Testis (tissue), 5 donors: ENCODE measurements at places on chromosomes 1 and 21. TPM values are rescaled to one million over a fixed set of nuclear protein-coding genes. Genes with fewer than 3 reads are reported as not detected.

- H3K4me3 ChIP-seq, result no peak overlapping the region
- H3K27ac ChIP-seq, result no peak overlapping the region
- H3K27me3 ChIP-seq, result no peaks in the 10 kb centered on the region
- H3K4me1 ChIP-seq, result peaks cover 28% of the 10 kb centered on the region
- no peaks in the 10 kb centered on the region for H3K36me3 ChIP-seq
- no peak for DNase-seq
Measured at GRCh38 chr1:19401535-19401889, 83.8 kb downstream of the CAPZB start.

The ANGPTL3 gene
- total RNA-seq, result not detected

- no peak for DNase-seq
- H3K27me3 ChIP-seq, result no peaks in the 10 kb centered on the region
- H3K4me3 ChIP-seq, result no peak overlapping the region
- no peaks in the 10 kb centered on the region for H3K4me1 ChIP-seq
- H3K27ac ChIP-seq, result no peak overlapping the region
Measured at GRCh38 chr1:174957829-174958228, 41.9 kb upstream of the CACYBP start.

GRCh38 chr1:83692524-83693381 is 306.2 kb downstream of the TTLL7 start:
- no peak overlapping the region for H3K4me3 ChIP-seq
- H3K27me3 ChIP-seq, result no peaks in the 10 kb centered on the region
- H3K4me1 ChIP-seq, result no peaks in the 10 kb centered on the region
- no peaks in the 10 kb centered on the region for H3K36me3 ChIP-seq

The C2CD2 gene
- 13.2 TPM for total RNA-seq

- no peak for DNase-seq
- H3K36me3 ChIP-seq, result no peaks in the 10 kb centered on the region
- no peak overlapping the region for H3K4me3 ChIP-seq
- H3K27me3 ChIP-seq, result no peaks in the 10 kb centered on the region
Measured at GRCh38 chr1:209486861-209487593, 96.5 kb upstream of the CAMK1G start.

- H3K4me1 ChIP-seq, result no peaks in the 10 kb centered on the region
- no peak overlapping the region for H3K27ac ChIP-seq
- no peak for DNase-seq
- no peaks in the 10 kb centered on the region for H3K27me3 ChIP-seq
- no peaks in the 10 kb centered on the region for H3K36me3 ChIP-seq
Measured at GRCh38 chr1:7109901-7110300, 324.6 kb downstream of the CAMTA1 start.

The FCRL4 gene
- 0.08 TPM for total RNA-seq

GRCh38 chr21:43703035-43703880 is 15.7 kb upstream of the PDXK start:
- H3K27ac ChIP-seq, result no peak overlapping the region
- H3K4me3 ChIP-seq, result no peak overlapping the region
- H3K27me3 ChIP-seq, result no peaks in the 10 kb centered on the region
- H3K4me1 ChIP-seq, result peaks cover 18% of the 10 kb centered on the region
- peak; percentile 79 for DNase-seq

- H3K27me3 ChIP-seq, result no peaks in the 10 kb centered on the region
- H3K36me3 ChIP-seq, result no peaks in the 10 kb centered on the region
Measured at GRCh38 chr1:39288735-39289465, 84.4 kb downstream of the MACF1 start.

The SLC9C2 gene
- total RNA-seq, result 15.9 TPM

GRCh38 chr21:44427241-44428120 is 27.8 kb upstream of the LRRC3 start:
- H3K27me3 ChIP-seq, result no peaks in the 10 kb centered on the region
- no peaks in the 10 kb centered on the region for H3K4me1 ChIP-seq
- DNase-seq, result no peak

The DAB1 gene
- 0.79 TPM for total RNA-seq

DNA sequence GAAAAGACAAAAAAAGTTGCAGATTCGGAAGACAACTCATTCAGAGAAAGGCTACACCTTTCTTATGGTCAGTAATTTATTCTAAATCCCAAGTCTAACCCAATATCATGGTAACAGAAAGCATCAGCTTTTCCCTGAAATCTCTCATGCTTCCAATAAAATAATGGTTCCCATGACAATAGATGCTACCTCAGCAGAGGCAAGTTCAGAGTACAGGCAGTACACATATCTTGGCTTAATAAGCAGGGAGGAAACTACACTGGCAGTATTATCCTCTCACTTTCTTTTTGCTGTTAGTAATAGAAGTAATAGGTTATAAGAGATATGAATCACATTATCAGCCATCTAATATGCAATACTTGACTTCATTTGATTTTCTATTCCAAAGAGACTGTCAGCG is 137.1 kb downstream of the DPYD start:
- no peak overlapping the region for H3K4me3 ChIP-seq
- H3K27ac ChIP-seq, result no peak overlapping the region
- H3K27me3 ChIP-seq, result no peaks in the 10 kb centered on the region
- H3K36me3 ChIP-seq, result no peaks in the 10 kb centered on the region
- no peak for DNase-seq
- no peaks in the 10 kb centered on the region for H3K4me1 ChIP-seq

DNA sequence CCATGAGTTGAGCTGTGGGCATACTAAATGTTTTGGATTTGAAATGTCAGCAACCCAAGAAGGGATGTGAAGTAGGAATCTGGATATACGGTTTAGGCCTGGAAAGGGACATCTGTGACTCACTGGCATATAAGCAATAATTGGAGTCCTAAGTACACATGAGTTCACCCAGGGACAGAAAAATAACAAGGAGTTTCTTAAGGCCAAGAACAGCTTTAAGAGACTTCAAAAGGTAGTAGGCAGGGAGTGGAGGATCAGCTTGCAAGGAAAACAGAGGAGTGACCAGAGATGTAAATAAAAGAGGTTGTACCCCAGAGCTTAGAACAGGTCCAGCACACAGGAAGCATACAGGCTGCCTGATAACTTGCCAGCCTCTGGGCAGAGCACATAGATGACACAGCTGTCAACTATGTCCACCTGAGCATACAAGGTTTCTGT is 28.1 kb downstream of the TMEM50B start:
- no peaks in the 10 kb centered on the region for H3K36me3 ChIP-seq
- no peak for DNase-seq
- H3K4me1 ChIP-seq, result no peaks in the 10 kb centered on the region
- no peaks in the 10 kb centered on the region for H3K27me3 ChIP-seq

The HIVEP3 gene
- 7.2 TPM for total RNA-seq

The TCHH gene
- 2.9 TPM for total RNA-seq

- no peaks in the 10 kb centered on the region for H3K27me3 ChIP-seq
- H3K4me1 ChIP-seq, result no peaks in the 10 kb centered on the region
- no peak overlapping the region for H3K4me3 ChIP-seq
Measured at GRCh38 chr1:156937883-156938282, 17.5 kb downstream of the LRRC71 start.

- no peak overlapping the region for H3K4me3 ChIP-seq
- H3K27me3 ChIP-seq, result no peaks in the 10 kb centered on the region
- H3K36me3 ChIP-seq, result no peaks in the 10 kb centered on the region
- no peak overlapping the region for H3K27ac ChIP-seq
Measured at GRCh38 chr1:89464008-89464407, 60.6 kb upstream of the LRRC8B start.

DNA sequence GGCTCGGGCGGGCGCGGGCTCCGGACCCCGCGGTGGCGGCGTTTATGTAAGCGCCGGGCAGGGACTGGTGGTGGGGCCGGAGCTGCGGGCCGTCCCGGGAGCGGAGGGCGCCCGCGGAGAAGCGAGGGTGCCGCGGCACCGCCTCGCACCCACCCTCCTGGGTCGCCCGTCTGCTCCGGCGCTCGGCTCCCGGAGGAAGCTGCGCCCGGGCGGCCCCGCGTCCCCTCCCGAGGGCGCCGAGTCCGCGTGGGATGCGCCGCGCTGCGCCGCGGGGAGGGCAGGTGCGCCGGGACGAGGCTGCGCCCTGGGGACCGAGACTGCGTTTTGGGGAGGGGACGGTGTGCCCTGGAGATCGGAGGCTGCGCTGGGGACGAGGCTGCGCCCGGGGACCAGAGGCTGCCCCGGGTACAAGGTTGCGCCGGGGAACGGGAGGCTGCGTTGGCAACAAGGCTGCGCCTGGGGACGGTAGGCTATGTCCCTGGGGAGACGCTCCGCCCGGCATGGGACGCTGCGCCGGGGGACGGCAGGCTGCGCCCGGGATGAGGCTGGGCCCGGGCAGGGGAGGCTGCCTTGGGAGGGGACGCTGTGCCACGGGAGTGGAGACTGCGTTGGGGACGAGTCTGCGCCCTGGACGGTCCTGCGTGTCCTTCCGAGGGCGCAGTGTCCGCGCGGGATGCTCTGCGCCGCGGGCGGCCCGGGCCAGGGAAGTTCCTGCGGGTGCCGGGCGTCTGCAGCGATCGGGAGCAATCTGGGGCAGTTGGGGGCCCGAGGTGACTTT is 627 bp downstream of the ADARB1 start:
- peaks cover 2% of the 10 kb centered on the region for H3K4me1 ChIP-seq
- H3K36me3 ChIP-seq, result no peaks in the 10 kb centered on the region

- H3K27ac ChIP-seq, result no peak overlapping the region
- H3K4me1 ChIP-seq, result peaks cover 11% of the 10 kb centered on the region
- H3K36me3 ChIP-seq, result no peaks in the 10 kb centered on the region
- DNase-seq, result no peak
- H3K27me3 ChIP-seq, result no peaks in the 10 kb centered on the region
Measured at GRCh38 chr1:217626321-217626720, 4.6 kb downstream of the GPATCH2 start.

The UMODL1 gene
- 1.7 TPM for total RNA-seq

DNA sequence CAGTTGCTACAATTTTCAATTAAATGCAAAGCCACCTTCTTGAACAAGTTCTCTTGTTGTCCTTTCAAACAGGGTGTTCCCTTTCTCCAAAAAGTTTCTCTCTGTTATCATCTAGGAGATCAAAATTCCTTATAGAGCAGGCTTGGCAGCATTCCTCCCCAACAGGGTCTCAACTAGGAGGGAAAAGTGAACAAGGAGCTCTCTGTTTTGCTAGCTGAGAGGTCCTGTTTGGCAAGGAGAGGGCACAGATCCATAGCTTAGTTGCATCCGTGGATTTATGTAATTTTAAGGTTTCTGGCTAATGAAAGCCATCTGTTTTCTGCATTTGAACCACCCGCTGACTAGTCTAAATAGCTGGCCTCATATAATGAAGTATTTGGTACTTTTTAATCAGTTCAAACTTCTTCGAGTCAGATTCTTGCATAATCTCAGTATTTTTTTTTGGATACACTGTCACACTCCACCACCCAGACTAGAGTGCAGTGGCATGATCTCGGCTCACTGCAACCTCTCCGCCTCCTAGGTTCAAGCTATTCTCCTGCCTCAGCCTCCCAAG is 54.0 kb downstream of the APP start:
- no peak overlapping the region for H3K4me3 ChIP-seq
- peaks cover 27% of the 10 kb centered on the region for H3K4me1 ChIP-seq
- DNase-seq, result no peak
- no peaks in the 10 kb centered on the region for H3K36me3 ChIP-seq
- peak overlapping the region; percentile 83 for H3K27ac ChIP-seq

- H3K4me1 ChIP-seq, result no peaks in the 10 kb centered on the region
- no peak overlapping the region for H3K27ac ChIP-seq
- no peaks in the 10 kb centered on the region for H3K27me3 ChIP-seq
- H3K4me3 ChIP-seq, result no peak overlapping the region
- H3K36me3 ChIP-seq, result no peaks in the 10 kb centered on the region
- DNase-seq, result no peak
Measured at GRCh38 chr1:196271212-196271947, 336.9 kb downstream of the KCNT2 start.

GRCh38 chr21:37849506-37850102 is 66.7 kb downstream of the KCNJ6 start:
- H3K4me1 ChIP-seq, result no peaks in the 10 kb centered on the region
- no peaks in the 10 kb centered on the region for H3K27me3 ChIP-seq
- H3K4me3 ChIP-seq, result no peak overlapping the region
- DNase-seq, result no peak
- H3K27ac ChIP-seq, result no peak overlapping the region

The ARMH1 gene
- total RNA-seq, result 29.7 TPM

DNA sequence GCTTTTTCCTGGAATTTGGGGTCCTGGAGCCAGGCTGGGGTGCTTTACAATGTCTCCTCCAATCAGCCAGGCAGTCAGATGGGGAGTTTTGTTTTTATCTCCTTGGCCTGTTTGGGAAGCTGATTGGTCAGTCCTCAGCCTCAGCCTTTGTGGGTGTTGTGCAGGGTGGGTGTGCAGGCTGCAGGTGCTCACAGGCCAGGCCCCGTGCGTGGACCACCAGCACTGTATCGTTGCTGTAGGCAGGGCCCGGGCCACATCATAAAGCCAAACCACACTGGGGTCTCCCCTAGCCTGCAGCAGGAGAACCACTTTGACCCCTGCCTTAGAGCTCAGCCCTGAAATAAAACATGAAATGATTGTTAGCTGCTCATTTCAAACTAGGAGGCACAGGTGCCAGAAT is 8.6 kb downstream of the PRDM16 start:
- H3K4me3 ChIP-seq, result no peak overlapping the region
- no peaks in the 10 kb centered on the region for H3K4me1 ChIP-seq
- no peak overlapping the region for H3K27ac ChIP-seq
- no peaks in the 10 kb centered on the region for H3K27me3 ChIP-seq
- no peak for DNase-seq

The LCE1D gene
- total RNA-seq, result not detected

DNA sequence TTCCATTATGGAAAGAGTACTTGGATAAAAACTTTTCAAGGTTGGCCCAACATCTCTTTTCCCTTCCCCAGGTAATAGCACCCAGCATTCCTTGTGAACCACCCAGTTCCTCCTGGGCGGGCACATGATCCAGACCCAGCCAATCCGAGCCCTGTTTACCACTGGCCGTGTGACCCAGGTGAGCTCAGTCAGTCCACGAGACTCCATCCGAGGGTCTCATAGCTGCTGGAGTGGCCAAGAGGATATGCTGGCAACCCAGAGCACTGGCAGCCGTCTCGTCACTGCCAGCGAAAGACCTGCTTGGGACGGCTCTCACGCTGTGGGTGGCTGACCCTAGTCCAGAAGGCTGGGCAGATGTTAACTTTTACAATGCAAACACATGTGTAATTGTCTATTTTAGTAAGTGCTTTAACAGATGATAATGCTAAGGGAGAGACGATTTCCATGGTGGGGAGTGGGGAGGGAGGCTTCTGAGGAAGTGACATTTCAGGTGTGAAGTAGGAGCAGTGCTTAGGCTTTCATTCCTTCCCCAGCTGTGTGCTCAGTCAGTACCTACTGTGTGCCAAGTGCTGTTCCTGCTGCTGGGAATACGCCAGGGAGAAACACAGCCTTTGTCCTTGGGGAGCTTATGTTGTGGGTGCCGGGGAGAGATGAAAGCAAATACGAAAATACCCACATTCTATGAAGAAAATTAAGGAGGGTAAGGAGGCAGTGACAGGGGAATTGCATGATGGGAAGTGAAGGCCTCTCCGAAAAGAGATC is 24.5 kb downstream of the PARK7 start:
- H3K4me1 ChIP-seq, result peaks cover 6% of the 10 kb centered on the region
- no peak for DNase-seq
- no peak overlapping the region for H3K4me3 ChIP-seq

The FTCD gene
- total RNA-seq, result 50.5 TPM

DNA sequence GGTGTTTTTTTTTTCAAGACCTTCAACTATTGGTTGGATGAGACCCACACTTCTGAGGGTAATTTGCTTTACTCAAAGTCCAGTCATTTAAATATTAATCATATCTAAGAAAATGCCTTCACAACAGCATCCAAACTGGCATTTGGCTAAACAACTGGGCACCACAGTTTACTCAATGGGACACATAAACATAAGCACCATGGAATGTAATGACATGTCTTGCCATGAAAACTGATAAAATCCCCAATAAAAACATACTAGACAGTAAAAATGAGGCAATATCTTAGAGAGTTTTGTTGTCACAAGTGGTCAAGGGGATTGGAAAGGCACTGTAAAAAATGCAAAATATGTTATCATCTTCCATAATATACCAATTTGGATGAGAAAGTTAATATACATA is 838.8 kb upstream of the ADAMTS5 start:
- no peak overlapping the region for H3K27ac ChIP-seq
- no peaks in the 10 kb centered on the region for H3K4me1 ChIP-seq
- H3K27me3 ChIP-seq, result no peaks in the 10 kb centered on the region
- no peak for DNase-seq

The NGF gene
- 0.63 TPM for total RNA-seq

The TMEM61 gene
- total RNA-seq, result 1.1 TPM

The HFM1 gene
- total RNA-seq, result 27.1 TPM
